ENCODE measurements at places on chromosomes 7 and 10.

- DNase-seq, result no peak
These were observed 302.5 kb upstream of the GALNT17 start for GRCh38 chr7:70829221-70830059.

- DNase-seq, result no peak
These were observed 408.9 kb downstream of the ADRA2A start for GRCh38 chr10:111485767-111486166.

DNA sequence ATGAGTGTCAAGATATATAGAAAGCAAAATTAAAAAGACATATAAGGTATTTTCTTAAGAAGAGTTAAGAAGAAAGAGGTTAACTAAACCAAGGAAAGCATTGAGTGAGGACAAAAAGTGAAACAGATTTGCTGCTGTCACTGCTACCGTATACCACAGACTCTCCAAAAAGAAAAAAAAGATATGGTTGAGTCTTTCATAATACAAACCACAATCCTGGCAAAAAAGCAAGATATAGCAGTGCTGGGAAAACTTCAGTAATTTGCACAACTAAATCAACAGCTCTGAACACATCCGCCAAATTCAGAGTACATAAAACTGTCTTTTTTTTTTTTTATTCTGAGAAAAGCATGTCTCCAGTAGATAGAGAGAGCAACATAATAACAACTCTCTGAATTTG, 114.7 kb downstream of the ETV1 start:
- no peak for DNase-seq

DNA sequence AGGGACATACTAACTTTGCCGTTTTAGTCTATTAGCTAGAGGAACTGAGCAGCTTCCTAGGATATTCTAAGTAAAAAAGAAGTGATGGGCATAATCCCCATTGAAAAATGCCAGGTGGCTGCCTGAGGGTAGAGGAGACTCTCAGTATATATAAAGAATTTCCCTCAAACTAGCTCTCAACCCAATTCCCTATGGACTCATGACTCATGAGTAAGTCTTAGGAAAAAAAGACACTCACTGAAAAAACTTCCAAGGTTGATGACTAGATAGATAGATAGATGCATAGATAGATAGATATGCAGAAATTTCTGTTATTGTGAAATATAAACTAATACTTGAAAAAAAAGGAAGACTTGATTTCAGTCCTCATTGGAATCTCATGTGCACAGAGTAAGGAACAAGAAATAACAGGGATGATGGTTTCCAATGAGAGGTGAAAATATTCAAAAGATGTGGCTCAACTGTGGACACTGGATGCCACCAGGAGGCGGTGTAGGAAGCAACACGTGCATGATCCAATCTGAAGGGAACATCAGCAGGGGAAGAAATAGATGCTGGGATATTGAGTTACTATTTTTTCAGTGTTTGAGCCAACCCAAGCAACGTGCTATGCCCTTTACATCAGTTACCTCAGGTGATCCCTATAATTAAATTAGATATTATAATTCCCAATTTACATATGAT, 711.0 kb upstream of the LRRTM3 start:
- no peak for DNase-seq

DNA sequence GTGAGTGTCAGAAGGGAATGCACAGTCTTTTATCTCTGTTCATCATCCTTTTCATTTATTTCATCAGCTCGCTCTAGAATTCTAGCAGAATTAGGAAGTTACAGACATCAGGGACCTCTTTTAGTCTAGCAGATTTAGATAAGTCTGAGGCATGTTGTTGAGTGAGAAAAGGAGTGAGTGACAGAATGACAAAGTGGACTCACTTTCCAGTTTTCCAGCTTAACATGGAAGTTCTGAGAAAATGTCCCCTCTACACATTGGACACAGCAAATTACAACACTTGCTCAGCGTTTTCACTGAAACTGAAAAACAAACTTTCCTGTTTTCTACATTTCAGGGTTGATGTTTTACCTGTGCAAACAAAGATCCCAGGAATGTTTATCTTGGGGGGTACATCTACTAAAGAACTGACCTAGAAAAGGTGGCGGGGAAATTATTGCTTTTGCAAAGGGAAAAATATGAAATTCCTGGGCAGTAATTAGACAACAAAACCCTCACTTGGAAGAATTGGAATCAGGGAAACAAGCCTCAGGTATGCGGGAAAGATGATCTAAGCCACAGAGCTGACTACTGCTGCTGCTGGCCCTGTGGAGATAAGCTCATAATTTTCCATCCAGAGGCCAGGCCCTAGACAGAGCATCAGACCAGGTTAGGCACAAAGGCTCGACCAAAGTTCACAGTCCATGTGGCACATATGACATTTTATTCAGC, 14.6 kb upstream of the CYP3A5 start:
- no peak for DNase-seq

DNA sequence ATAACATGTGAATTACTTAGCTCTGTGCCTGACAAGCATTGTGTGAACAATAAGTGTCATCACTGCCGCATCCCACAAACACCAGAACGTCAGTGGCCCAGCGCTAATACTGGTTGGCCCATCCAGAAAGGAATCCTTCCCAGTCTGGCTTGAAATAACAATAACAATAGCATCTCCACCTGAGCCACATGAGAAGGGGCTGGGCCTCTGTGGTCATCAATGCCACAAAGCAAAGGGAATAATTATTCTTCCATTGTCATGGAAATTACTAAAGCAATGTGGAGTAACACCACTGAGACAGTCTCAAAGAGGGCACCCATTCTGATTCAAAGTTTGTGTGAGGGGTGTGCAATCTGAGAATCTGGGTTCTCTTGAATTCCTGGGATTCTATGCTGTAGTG, 105.7 kb upstream of the INHBA start:
- DNase-seq, result no peak

- DNase-seq, result no peak
These were observed 110.7 kb upstream of the CARD11 start for GRCh38 chr7:3154317-3154716.

DNA sequence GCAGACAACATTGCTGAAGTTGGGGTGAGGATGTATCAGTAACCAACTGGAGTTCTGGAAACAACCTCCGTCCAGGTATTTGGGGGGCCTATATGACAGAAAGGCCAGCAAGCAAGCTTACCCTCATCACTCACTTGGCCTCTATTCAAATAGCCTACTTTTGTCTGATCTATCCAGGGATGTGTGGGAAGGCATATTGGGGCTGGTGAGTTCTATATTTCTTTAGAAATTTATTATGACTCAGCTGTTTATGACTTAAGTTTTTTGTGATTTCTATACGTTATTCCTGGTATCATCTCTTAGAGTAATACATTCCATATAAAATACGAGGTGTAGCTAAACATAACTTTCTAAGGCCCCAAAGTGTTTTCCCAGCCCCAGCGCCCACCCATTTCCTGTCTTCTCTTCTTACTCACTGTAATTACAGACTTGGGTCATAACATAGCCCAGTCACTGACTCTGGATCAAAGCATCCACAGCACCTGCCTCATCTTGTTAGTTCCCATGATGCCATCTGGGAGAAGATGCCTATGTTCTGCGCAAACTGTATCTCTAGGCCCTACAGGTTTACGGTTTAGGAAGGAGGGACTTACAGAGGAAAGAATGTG, 18.1 kb downstream of the GARS1 start:
- no peak for DNase-seq

DNA sequence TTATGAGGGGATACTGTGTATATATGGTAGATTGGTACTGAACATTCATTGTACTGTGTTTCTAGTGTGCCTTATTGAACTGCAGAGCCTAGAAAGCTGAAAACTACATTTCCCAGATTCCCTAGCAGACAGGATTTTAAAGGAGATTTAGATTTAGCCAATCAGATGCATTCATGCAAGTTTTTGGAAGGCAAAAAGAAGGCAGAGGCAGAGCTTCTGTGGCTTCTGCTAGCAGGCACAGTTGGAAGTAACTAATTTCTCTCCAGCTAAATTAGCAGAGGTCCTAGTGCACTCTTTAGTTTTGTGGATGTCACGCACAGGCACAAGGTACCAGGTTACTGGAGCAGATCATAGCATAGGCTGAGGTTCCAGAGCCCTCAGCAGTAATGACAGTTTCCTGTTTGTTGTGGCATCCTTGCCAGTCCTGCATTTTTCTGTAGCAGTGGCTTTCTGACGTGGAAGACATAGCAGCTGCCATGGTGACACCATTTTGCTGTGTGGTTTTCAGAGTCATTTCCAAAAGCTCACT, 83.7 kb upstream of the CCDC71L start:
- no peak for DNase-seq

GRCh38 chr7:22607180-22607579, 107.2 kb upstream of the STEAP1B start:
- peak; percentile 38 for DNase-seq

DNA sequence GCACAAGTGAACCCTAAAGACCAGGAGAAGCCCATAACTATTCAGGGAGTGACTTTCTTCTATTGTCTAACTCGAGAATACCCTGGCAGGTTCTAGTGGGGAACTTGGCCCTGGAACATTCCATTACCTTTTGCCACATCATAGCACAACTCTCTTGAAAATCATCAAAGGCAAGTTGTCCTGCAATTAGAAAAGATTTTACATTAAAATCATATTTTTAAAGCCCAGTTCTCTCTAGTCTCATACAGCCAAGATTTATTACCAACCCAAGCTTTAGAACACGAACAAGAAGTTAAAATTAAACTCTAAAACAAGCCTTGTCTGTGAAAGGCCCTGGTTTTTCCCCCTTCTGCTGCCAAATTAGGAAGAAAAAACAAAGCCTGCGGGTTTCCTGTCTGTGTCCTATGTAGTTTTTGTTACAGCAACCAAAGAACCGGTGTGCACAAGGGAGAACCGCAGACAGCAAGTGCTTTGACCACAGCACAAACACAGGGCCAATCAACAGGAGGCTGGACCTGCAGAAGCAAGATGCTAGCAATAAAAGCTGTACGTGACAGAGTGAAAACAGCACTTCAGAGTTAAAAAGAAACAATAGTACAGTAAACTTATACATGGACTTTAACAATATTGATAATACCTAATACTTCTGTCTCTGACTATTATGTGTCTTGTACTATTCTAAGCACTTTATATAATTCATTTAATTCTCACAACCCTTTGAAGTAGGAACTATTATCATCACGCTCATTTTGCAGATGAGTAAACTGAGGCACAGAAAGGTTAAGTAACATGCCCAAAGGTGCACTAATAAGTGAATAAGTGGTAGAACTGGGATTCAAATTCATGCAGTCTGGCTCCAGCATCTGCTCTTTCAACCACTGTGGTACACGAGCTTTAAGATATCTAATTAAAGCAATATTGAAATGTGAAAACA, 65.8 kb downstream of the STK17A start:
- no peak for DNase-seq

GRCh38 chr7:37092548-37092947, 356.1 kb downstream of the ELMO1 start:
- DNase-seq, result no peak

Data from BJ (cell line).